Urinary bladder (tissue), 4 donors: ENCODE measurements at places on chromosomes 5 and 9. TPM values are rescaled to one million over a fixed set of nuclear protein-coding genes. Genes with fewer than 3 reads are reported as not detected.

The GRPEL2 gene
- polyA plus RNA-seq, result 5.1 TPM

- no peak for DNase-seq
Measured at GRCh38 chr5:154084062-154084639, 45.4 kb downstream of the MFAP3 start.

GRCh38 chr9:133523106-133523505 lies 1.7 kb downstream of the MYMK start:
- DNase-seq, result no peak

GRCh38 chr9:97593960-97594359 lies 39.2 kb downstream of the TSTD2 start:
- no peak for DNase-seq

GRCh38 chr9:60545346-60545877 lies 368.8 kb upstream of the SPATA31A5 start:
- no peak for DNase-seq

DNA sequence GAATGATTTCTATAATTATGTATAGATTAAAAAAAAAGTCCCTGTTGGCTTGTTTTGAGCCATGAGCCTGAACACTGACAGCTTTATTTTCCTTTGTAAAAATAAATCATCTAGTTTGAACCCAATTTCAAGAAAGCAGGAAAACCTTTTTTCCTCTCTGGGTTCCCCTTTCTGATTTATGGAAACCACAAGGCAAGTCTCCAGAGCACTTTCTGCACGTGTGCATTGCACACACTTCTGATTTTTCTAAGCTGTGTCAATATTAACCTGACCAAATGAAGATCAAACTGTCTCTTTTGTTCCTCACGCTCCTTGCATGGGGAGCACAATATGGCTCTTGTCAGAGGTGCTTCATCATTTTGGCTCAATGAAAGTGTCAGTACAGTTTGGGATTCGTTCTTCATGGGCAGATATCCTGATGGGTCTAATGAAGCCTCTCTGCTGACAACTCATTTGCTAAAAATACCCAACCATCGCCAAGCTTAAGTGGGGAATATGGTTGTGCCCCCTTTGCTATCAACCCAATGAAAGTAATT lies 39.2 kb upstream of the PCA3 start:
- no peak for DNase-seq
